Activated CD4-positive, alpha-beta T cell treated with anti-CD3 and anti-CD28 coated beads, Interleukin-2, amount 50 U/mL, for 1 hour (primary cell): ENCODE measurements at places on chromosomes 3 and 15.

DNA sequence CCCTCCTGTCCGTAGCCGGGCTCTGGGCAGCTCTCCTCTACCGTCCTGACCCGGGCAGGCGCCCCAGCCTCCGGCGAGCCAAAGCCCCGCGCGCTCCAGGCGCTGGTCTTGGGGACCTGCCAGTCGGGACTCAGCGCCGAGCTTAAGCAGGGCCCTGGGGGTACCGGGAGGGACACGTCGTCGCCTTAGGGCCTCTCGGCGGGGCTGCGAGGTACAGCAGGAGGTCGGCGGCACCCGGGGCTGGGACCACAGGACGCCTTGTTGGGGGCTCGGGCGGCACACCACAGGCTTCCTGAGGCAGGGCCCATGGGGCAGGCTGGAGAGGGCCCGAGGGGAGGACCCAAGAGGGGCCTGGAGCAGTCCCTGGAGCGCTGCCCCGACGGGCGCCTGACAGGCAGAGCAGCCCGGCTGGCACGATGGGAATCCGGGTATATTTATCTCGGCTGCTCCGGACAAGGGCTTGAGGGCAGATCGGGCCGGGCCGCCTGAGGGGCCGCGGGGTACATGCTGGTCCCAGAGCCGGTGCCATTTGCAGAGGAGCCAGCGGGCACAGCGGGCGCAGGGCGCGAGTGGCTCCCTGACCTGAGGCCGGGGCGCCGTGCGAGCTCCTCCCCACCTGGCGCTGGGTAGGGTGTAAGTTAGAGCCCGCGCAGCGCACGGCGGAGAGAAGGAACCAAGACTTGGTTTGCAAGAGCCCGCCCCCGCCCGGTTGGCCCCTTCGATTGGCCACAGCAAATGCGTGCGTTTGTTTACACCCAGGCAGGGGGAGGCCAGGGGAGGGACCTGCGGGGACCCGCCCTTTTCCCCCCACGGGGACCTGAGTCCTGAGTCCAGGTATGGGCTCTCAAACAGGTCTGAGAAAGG is 574 bp downstream of the SLC38A3 start:
- DNase-seq: peak; percentile 40

DNA sequence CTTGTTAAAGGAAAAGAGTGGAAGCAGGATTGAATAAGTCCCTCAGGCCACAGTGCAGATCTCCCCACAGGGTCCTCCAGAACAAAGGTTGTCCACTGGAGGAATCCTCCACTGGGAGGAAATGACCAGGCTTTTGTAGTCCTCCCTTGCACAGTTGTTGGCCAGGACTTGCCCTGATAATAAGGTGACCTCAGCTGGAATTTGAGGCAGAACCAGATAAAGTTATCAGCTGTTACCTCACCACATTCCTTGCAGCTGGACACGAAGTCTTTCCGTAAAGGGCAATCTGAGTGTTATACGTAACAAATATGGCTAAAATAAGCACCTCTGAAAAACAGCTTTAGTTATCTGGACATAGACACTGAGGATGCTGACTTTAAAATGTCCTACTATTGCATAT is 83.5 kb upstream of the NAALADL2 start:
- DNase-seq: no peak

GRCh38 chr15:70277556-70277955 is 179.8 kb upstream of the TLE3 start:
- no peak for DNase-seq

DNA sequence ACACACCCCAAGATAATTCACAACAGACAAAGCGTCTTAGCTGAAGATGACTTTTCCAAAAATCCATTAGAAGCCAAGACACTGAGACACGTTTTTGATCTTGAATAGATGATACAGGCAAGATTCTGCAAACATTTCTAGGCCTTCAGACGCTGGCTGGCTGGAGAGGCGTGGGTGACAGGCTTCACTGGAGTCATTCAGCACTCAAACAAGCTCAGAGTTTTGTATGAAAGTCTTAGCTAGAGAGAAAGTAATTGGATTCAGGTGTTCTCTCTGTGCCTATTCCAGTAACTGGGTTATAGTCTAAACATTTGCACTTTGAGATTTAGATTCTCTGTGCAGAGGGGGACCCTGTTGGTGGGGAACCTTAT is 147.7 kb upstream of the BHLHE40 start:
- peak; percentile 23 for DNase-seq

- DNase-seq: no peak
These were observed 3.6 kb downstream of the ZNF385D start for GRCh38 chr3:21747376-21747775.

DNA sequence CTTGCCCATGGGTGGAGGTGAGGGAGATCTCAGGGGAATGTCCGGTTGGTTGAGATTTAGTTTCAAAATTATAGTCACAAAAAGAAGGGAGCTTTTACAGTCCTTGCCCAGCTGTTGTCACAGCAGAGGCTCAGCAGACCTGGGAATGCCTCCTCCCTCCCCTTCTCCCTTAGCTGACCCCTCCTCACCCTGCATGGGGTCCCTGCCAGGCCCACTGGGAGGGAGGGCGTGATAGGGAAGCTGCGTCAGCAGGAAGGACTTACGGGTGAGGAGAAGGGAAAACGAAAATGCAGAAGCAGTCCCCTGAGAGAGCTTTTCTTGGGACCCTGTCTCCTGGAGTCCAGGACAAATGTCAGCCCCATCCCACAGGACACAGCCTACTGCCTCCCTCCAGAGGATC is 18.9 kb downstream of the SCN5A start:
- no peak for DNase-seq

DNA sequence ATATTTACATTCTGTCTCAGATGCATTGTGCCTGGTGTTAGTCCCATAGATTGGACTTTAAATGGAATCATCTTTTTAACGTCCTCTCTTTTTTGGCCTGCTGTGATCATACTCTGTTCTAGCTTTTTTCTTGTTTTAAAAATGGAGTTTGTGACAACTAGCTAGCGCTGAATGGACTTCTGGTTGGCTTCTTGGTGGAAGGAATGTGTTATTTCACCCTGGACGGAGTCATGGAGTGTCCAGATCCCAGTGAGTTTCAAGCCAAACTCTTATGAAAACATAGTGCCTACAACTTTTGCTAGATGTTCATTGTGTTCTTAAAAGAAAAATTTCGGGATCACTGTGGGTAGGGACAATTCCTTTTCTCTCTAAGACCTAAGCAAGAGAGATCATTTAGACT is 192.6 kb downstream of the TCF12 start:
- no peak for DNase-seq

GRCh38 chr3:42152193-42152592 is 61.0 kb downstream of the TRAK1 start:
- no peak for DNase-seq

- DNase-seq: no peak
These were observed 68.8 kb upstream of the IL12A start for GRCh38 chr3:159919873-159920272.

GRCh38 chr3:120469882-120470301 is 19.1 kb upstream of the FSTL1 start:
- no peak for DNase-seq

- no peak for DNase-seq
These were observed 43.6 kb upstream of the CHRNB4 start for GRCh38 chr15:78684657-78685056.

DNA sequence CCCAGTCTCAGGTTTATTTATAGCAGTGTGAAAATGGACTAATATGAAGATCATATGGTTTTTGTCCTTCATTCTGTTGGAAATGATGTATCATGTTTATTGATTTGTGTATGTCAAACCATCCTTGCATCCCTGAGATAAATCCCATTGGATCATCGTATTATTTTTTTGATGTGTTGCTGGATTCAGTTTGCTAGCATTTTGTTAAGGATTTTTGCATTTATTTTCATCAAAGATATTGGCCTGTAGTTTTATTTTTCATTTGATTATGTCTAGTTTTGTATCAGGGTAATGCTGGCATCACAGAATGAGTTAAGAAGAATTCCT is 34.3 kb downstream of the FAIM start:
- DNase-seq: no peak

DNA sequence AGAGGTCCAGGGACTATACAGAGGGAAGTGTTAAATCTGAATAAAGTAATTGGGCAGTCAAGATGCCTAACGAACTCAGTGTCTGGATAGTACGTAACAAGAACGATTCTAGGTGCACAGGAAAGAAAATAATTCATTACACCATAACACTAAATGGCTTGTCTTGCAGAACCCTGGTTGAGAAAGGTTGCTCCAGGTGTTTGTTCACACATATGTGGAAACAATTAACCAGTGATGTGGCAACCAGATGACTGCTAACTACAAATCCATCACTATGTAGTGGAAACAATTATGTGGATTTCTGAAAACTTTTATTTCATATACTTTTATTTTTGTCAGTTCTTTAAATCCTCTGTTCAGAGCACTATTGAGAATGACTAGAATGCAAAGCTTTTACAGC is 10.4 kb upstream of the HDC start:
- no peak for DNase-seq
